Mesendoderm (in vitro differentiated cells): ENCODE measurements at places on chromosomes 1 and 21.

DNA sequence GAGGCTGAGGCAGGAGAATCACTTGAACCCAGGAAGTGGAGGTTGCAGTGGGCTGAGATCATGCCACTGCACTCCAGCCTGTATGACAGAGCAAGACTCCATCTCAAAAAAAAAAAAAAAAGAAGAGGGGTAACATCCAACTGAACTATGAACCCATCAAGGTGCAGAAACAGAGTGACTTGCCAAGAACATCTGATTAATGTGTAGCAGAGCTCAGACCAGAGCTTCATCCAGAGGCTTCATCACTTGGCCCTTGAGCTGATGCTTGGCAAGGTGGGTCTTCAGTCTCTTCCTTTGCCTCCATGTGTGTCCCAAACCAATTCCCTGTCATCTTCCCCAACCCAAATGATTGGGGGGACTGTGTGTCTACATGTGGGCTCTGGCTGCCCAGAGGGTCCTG is 32.6 kb downstream of the HSD3B1 start:
- H3K4me1 ChIP-seq: no peaks in the 10 kb centered on the region
- DNase-seq: no peak
- no peaks in the 10 kb centered on the region for H3K27me3 ChIP-seq
- H3K4me3 ChIP-seq: no peak overlapping the region

DNA sequence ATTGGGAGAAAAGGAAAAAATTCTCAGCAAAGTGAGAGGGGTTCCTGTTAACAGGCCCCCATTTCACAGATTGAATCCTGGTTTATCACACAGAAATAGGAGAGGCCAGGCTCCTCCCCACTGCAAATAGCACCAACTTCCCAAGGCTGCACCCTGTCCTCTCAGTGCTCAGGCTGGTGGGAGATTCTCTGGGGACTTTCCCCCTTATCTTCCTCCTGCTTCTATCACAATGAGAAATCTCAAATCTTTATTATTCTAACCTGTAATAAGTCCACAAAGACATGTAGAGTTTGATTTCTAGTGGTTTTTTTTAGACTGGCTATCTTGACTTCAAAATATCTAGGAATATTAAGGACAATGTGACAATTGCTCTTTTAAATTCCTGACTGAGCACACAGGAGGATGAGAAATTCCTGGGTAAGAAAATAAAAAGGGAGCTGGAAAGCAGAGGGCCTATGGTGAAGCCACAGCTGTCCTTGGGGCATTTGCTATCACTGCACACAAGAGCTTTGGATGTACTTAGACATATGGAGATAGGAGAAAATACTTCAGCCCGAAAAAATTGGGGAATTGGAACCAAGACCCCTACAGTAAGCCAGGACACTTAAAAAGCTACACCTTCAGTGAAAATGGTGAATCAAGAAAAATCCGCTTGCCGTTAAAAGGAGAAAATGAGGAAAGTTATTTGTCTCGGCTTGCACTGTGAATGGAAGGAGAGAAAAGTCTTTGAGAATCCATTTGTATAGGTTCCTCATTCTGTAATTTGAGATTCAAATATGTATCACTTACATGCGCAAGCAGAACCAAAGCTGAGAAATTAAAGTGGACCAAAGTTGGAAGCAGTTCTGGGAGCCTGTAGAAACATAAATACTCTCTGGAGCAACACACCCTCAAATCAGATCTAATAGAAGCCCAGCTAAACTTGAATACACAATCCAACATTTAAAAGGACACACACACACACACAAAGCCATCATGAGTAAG is 65.9 kb upstream of the C1orf105 start:
- H3K4me1 ChIP-seq: peaks cover 5% of the 10 kb centered on the region
- no peaks in the 10 kb centered on the region for H3K27me3 ChIP-seq
- no peak overlapping the region for H3K4me3 ChIP-seq
- no peaks in the 10 kb centered on the region for H3K36me3 ChIP-seq

DNA sequence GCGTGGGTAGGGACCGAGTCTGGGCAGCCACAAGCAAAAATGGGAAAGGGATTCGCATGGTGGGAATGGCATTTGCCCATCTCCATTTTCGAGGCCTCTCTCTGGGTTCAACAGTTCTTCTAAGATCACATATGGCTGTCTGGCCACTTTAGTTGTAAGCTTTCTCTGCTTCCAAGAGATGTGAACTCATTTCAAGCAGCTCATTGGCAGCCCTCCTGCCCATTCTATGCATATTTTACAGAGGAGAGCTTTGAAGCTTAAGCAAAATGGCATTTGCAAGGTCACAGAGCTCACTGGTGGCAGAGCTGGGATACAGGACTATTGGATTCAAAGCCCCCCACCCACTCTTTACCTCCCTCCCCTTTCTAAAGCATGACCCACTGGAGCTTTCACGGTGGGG is 93.7 kb downstream of the HHIPL2 start:
- no peak overlapping the region for H3K4me3 ChIP-seq
- peak; percentile 34 for DNase-seq
- no peaks in the 10 kb centered on the region for H3K27me3 ChIP-seq
- no peaks in the 10 kb centered on the region for H3K4me1 ChIP-seq

GRCh38 chr1:1680912-1681273 is 11.7 kb downstream of the SLC35E2B start:
- no peak overlapping the region for H3K4me3 ChIP-seq
- no peak for DNase-seq
- no peaks in the 10 kb centered on the region for H3K36me3 ChIP-seq
- H3K27ac ChIP-seq: no peak overlapping the region

DNA sequence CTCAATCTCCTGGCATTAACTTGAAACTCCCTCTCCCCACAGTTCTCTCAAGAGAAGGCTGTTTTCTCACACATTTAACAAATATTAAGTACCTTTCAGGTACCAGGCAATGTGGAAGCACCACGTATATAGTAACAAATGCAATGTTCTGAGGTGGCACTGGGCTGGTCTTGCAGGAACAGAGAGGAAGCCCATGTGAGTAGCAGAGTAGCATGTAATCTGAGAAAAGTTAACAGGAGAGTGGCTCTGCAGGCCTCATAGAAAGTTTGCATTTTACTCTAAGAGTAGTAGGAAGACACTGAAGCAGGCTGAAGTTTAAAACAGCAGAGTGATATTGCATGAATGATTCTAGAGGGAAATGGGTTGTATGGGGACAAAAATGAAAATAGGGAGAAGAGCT is 21.0 kb downstream of the ZNF281 start:
- no peak for DNase-seq
- H3K27me3 ChIP-seq: no peaks in the 10 kb centered on the region
- H3K27ac ChIP-seq: peak overlapping the region; percentile 9
- no peaks in the 10 kb centered on the region for H3K36me3 ChIP-seq
